Myocyte (in vitro differentiated cells): ENCODE measurements at places on chromosomes 1 and 21. TPM values are rescaled to one million over a fixed set of nuclear protein-coding genes. Genes with fewer than 3 reads are reported as not detected.
A peak's percentile ranks its signal among the peaks of the same experiment; 100 is the strongest.

Gene APCS
- total RNA-seq: not detected in 2 replicates

Gene TMEM52
- total RNA-seq: 0.37 TPM in 1 of 2 replicates, not detected in the other

Gene OR2L13
- not detected in 2 replicates for total RNA-seq

Gene CRYAA
- not detected in 2 replicates for total RNA-seq

Gene NBPF1
- 20.1 and 35.1 TPM in 2 replicates for total RNA-seq

Gene FDPS
- total RNA-seq: 369 and 536 TPM in 2 replicates

Gene CFHR5
- total RNA-seq: not detected in 2 replicates

DNA sequence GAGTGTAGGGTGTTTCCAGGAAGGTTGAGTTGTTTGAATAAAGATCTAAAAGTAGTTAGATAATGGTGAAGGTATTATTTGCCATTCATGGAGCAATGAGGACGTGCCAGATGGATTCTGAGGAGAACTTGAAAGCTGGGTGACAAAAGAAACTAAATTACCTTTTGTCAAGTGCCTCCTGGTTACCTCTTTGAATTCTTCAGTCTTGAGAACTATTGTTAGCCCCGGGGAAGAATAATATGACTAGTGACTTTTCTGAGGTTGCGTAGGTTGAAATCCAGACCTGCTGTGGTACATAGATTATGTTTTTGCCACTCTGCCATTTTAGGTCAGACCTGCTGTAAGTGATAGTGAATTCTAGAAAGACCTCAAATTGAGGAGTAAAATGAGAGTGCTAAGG is 11.5 kb downstream of the LAMC1 start:
- DNase-seq: no peak

GRCh38 chr1:233707153-233707879 is 93.4 kb downstream of the KCNK1 start:
- peak; percentile 7 for DNase-seq

DNA sequence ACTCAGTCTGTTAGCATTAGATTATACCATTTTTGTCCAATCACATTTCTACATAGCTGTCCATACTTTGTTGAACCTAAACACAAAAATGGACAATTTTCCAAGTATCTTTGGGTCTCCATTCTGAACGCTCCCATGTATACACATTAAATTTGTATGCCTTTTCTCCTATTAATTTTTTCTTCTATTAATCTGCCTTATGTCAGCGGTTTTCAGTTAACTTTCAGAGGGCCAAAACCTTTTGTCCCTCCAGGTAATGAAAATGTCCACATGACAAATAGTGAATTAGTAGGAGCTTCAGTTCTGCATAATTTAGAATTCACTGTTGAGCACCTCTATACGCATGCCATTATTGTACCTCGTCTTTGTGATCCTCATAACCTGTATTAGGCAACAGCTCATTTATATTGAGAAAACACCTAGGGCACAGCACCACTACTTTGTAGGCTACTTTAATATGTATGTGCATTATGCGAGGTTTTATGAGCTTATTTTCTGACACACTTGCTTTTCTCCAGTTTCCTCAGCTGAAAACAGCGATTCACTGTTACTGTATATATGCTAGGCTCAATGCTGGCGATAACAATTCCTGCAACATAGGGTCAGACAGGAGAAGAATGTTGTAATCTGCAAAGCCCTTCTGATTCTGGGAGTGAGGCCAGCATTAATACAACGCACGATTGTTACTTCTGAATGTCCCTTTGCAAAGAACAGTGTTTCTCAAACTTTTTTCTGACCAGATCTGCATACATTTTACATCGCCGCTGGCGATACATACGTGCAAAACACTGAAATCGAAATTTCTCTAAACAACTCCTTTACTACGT is 1.1 kb upstream of the ABCD3 start:
- peak; percentile 34 for DNase-seq

DNA sequence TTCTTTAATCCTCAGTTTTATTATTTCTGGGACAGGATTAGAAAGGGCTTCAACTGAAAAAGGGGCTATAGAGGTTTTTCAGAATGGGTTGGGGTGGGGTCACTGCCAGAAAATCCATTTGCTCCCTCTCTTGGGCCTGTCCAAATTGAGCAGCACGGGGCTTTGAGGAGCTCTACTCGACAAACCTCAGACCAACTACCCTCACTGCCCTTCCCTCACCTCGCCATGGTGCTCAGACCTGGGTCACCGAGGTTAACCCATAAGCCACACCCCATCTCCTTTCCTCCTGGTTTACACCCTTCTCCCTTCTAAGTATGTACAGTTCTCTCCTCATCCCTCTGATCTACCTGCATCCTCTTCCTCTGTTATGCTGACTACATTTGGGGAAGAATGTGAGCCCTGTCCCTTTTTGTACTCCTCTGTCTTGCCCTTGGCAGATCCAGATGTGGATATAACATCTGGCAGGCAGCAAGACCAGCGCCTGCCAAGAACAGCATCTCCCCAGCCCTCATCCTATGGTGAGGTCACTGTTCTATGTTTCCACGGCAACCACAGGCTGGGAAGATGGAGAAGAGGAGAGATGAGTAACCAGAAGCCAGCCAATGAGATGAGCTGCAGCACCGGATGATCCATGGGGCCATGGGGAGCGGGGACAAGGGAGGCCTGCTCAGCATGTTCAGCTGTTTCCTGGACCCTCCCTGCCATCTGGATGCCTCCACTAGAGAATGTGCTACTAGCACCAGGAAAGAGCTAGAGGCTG is 3.7 kb upstream of the FABP3 start:
- DNase-seq: peak; percentile 94

DNA sequence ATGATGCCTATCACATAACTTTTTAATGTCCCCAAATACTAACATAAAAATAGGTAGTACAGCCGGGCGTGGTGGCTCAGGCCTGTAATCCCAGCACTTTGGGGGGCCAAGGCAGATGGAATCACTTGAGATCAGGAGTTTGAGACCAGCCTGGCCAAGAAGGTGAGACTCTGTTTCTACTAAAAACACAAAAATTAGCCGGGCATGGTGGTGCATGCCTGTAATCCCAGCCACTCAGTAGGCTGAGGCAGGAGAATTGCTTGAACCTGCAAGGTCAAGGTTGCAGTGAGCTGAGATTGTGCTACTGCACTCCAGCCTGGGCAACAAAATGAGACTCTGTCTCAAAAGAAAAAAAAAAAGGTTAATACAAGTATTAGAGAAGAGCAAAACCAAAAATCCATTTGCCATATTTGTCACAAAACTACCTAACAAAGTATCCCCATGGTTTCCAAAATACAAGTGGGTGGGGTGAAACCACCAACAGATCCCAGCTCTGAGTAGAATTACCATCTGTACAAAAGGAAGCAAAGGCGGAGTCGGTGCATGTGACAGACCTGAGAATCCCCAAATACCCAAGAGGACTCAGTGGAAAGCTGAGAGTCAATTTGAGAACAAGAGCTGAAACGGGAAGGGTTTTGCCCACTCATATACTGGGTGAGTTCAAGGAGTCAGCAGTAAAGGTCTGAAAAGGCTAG is 113.2 kb downstream of the TOMM20 start:
- DNase-seq: no peak

DNA sequence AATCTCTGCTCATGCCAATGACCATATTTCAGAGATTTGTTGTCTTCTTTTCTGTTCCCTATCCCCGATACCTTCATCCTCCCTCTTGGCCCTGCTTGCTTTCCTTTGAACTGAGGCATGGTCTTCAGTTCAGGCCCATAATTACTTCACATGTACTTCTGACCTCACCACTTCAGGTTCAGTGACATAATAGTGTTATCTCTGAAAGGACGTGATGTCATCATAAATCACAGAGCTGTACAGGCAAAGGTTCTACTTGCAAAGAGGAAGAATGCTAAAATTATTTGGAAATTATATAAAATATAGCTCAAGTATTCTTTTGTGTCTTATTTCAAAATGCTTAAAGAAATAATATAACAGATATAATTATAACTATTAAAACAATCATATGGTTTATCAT is 230.3 kb upstream of the ESRRG start:
- no peak for DNase-seq

GRCh38 chr1:79323239-79324025 is 316.9 kb upstream of the ADGRL4 start:
- peak; percentile 47 for DNase-seq

DNA sequence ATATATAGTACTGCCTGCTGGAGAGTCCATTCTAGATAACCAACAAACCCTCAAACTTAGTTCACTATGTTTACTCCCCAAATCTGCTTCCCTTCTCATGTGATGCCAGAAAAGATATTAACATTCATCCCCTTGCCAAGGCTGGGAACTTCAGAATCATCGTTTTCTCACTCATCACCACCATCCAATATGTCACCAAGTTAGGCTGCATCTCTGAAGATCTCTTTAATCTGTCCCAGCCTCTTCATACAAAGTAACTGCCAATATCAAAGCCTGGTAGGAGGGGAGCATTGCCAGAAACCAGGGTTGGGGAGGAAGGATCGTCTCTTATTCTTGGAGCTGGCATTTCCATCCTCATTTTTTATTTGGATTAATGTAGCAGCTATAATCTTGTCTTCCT is 71.6 kb downstream of the XCL2 start:
- no peak for DNase-seq

DNA sequence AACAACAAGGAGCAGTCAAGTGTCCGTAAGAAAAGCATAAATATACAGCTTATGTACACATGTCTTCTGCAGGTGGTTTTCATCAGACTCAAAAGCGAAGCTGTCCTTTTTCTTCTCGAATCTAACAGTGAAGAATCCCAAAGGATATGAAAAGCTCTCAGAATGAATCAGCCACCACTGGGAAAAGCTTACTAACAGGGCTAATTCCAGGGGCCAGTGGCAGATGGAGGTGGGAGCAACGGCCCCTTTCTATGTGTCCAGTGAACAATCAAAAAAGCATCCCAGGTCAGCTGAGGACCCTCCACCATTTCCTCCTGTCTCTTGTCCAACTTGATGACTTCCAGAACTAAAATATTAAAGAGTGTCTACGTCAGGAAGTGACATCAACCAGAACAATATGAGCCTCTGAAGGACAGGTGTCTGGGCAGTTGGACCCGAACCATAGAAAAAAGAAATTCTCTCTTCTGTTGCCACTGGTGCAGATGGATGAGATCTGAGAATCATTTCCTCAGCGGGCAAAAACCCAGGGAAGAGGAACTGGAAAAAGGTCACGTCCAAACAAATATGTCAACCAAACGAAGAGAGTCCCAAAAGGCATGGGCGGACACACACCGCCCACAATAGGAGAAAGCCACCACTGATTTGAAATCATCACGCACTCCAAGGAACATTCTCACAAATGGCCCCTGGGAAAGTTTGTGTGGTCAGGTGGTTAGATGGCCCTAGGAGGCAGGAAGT is 70.4 kb upstream of the TIAM1 start:
- no peak for DNase-seq

- DNase-seq: no peak
Observed at GRCh38 chr21:43904331-43904781, 39.3 kb downstream of the AGPAT3 start.

DNA sequence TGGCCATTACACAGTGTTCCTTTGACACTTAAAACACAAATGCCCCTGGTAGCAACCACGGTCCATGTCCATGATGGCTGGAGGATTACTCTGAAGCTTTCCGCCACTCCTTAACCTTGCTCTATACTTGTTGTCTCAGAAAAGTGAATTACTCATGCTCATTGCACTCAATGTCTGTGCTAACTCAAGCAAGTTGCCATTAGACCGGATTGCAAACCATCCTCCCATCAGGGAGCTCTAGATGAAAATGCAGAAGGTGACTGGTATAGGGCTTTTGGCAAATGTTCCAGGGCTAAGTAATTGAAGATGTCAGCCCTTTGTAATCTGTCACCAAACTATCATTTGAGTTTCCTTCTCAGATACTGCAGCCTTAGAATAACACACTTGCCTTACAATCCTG is 1288.3 kb upstream of the B3GALT2 start:
- DNase-seq: no peak

GRCh38 chr1:53543130-53543777 is 84.1 kb downstream of the DMRTB1 start:
- no peak for DNase-seq

GRCh38 chr21:31331231-31331630 is 12.8 kb downstream of the TIAM1 start:
- DNase-seq: no peak

DNA sequence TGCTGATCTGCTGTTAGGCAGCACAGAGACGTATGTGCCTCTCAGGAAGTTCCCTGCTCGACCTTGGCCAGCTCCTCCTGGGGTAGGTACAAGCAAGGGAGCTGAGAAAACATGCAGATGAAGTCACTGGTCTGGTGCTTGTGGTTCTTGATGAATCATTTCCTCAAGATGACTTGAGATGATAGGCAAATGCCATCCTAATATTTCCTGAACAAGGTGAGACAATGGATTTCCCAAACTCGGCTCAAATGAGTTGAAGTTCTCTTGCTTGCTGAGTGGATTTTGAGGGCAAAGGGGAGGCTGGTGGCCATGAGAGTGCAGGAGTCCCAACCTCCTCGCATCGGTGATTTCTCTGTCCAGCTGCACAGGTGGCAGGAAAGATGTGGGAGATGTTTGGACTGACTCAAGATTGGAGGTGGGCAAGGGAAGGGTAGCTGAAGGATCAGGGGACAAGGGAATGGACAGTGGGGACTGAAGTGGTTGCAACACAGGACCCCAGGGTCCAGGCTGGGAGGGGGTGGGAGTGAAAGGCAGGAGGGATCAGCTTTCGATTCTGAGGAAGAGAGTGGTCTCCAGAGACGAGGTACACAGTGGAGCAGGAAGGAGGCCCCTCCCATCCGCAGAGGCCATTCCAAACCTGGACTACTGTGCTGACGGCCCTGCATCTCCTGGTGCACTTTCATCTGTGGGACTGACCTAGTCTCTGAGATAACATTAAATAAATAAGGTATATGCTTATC is 63.9 kb downstream of the CAPN2 start:
- DNase-seq: peak; percentile 49
